ENCODE measurements at places on chromosomes 3 and 15.

GRCh38 chr15:81945014-81945615 lies 100.7 kb downstream of the MEX3B start:
- no peak for DNase-seq

DNA sequence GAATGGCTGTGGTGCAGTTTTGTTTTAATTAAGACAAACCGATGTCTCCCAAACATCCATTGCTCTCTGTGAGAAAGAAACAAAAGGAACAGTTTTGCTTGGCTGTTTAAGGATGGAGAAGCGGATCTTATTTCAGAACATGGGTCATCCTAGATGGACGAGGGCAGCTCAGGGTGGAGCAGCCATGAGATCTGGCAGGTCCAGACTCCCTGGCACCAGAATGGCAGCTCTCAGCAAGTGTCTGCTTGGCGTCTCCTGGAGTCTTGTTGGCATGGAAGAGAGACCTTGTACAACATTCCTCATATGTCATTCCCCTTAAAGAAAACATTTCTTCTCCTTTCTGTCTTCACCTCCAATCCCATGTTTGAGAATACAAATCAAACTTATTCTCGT lies 93.8 kb downstream of the ADAMTSL3 start:
- no peak for DNase-seq

GRCh38 chr3:182078316-182078715 lies 366.6 kb downstream of the SOX2 start:
- no peak for DNase-seq

DNA sequence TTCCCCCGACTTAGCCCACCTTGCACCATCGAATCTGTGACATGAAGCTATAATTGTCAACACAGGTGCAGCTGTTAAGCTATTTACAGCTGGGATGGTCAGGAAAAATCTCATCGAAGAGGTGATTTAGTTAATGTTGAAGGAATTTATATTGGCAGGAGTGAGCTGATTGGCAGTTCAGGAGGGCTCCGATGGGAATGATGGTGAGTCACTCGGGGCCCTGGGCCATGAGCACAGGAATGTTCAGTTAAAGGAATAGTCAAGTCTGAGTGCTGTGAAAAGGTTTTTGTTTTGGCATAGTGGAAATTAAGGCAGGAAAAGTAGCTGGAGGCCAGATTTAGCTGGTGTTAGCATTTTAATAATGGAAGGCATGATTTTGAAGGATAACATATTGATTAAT lies 95.7 kb downstream of the OXSM start:
- no peak for DNase-seq

DNA sequence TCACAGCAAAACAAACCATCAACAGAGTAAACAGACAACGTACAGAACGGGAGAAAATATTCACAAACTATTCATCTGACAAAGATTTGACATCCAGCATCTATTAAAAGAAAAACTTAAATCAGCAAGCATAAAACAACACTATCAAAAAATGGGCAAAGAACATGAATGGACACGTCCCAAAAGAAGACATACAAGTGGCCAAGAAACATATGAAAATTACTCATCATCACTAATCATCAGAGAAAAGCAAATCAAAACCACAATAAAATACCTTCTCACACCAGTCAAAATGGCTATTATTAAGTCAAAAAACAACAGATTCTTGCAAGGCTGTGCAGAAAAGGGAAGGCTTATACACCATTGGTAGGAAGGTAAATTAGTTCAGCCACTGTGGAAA lies 13.7 kb upstream of the SERPINI2 start:
- DNase-seq: no peak

GRCh38 chr3:179196098-179196497 lies 47.9 kb downstream of the PIK3CA start:
- no peak for DNase-seq

DNA sequence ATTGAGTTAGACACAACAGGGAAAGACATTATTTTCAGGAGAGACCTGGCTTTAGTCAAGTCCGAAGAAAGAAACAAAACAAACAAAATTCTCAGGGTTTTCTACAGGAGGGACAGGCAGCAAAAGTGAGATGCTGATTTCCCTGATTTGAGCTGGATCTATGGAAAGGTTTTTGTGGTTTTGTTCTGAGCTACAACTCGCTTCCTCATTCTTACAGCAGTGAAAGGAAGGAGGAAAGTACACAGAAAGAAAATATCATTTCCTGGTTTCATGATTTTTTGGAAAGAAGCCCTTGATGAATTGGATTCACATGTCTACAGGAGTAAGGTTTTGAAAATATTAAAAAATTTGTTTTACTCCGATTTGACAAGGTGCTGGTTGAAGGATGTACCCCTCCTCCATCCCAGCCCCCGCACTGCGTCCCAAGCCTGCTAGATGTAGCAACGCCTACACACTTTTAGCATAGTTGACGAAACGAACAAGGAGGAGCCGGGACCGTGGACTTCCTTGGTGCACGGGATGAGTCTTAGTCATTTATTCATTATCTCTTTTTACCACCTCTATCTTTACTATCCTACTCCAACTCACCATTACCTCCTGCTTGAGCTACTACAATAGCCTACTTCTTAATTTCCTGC lies 10.8 kb downstream of the PRICKLE2 start:
- DNase-seq: no peak

DNA sequence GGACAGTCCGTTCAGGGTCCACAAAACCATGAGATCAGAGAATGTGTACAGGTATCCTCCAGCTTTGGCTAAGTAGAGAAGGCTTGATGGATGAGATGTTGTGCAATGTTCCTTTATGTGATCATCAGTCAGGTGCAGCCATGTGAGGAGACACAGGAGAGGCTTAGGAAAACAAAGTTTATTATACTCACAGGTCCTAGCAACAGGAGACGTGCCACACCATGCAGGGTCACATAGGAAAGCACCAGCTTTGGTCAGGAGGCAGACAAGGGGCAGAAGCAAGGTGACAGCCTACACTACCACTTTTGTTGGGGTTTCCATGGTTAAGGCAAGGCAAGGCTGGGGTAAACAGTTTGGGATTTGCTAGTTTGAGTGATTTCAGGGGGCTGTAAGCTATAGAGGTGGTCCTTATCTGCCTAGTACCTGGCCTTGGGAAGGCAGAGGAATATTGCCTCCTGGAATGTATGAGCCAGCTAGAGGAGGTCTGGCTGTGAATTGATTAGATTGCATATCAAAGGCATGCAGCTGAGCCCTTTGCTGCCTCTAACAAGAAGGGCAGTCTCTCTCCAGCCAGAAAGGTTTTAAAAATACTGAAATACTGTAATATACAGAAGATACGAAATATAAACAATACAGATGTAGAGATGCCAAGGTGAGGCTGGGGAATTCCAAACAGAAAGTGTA lies 248.6 kb downstream of the RYR3 start:
- DNase-seq: no peak

DNA sequence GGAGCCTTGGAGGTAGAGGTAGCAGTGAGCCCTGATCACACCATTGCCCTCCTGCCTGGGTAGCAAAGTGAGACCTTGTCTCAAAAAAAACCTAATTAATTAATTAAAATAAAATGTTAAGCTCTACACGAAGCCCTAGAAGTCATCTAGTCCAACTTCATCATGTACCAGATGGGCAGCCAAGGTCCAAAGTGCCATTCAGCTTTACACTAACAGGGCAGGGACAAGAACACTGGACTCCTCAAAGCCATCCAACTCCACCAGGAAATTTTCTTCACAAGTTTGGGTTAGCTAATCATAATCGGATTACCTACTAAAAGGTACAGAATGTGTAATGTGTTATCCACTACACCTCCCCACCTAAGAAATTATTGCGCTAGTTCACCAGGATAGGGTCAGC lies 48.8 kb downstream of the WWTR1 start:
- no peak for DNase-seq

- DNase-seq: no peak
Observed at GRCh38 chr3:141940194-141940776, 63.8 kb downstream of the ATP1B3 start.

GRCh38 chr15:75436881-75437280 lies 14.6 kb downstream of the SIN3A start:
- no peak for DNase-seq

DNA sequence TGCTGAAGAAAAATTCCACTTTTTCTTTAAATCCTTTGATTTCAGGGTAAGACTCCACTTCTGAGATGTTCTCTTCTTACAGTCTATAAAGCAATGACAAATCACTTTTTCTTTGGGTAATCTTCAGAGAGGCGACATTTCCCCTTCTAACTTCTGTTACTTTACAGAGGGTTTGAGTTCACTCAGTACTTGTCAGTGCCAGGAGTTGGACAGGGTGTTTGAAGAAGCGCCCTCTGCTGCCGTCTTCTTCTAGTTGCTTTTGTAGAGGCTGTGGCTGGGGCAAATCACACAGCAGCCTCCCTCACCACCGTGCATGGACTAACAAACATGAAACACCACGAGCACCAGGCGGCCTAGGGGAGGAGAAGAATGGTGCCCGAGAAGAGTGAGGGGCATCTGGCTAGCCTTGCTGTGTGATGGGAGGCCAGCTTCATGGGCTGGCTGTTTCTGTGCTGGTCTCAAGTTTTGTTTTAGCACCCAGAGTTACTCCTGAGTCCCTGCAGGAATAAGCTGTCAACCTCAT lies at the start of gene CD80:
Gene CD80 (minus strand): TSS at position 174 of the 523 bp plus-strand sequence. CDS start 1,886 bp downstream, outside the sequence.
- peak; percentile 13 for DNase-seq

DNA sequence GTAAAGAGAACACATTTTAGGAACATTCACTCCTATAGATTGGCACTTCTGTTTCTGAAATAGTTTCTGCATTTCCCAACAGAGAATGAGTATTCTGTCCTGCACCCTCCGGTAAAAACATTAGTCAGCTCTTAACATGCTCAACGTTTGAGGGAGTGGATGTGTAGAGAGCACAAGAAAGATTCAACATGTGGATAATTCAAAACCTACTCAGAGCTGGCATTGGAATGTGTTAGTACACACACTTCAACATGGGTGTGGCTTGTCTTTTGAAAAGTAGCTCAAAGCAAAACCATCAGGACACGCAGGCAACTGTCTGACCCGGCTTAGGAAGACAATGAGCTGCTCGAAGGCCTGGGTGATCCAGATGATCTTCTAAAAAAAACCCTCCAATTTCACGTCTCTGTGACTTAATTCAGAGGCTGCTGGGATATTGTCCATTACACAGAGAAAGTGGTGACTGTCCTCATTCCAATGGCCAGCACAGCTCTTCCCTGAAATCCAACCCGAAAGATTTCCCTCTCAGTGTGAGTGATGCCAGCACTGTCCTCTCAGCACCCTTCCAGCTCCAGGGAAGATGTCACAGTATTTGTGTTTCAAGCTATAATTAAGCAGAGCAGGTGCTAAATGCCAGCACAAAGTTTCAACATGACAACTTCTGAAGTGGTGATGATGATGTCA lies 18.1 kb downstream of the FBN1 start:
- DNase-seq: no peak

DNA sequence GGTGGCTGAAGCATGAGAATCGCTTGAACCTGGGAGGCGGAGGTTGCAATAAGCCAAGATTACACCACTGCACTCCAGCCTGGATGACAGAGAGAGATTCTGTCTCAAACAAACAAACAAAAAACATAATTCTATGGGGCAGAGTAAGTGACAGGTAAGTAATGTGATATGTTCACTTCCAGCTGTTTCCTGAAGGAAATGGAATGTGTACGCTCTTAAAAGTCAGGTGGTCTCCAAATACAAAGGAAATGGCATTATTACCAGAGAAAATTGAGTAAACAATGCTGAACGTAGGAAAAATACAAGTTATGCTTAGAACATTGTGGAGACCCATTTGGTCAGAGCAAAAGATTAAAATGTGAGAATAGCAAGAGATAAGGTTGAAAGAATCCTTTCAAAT lies 278.5 kb downstream of the SCAPER start:
- DNase-seq: no peak

DNA sequence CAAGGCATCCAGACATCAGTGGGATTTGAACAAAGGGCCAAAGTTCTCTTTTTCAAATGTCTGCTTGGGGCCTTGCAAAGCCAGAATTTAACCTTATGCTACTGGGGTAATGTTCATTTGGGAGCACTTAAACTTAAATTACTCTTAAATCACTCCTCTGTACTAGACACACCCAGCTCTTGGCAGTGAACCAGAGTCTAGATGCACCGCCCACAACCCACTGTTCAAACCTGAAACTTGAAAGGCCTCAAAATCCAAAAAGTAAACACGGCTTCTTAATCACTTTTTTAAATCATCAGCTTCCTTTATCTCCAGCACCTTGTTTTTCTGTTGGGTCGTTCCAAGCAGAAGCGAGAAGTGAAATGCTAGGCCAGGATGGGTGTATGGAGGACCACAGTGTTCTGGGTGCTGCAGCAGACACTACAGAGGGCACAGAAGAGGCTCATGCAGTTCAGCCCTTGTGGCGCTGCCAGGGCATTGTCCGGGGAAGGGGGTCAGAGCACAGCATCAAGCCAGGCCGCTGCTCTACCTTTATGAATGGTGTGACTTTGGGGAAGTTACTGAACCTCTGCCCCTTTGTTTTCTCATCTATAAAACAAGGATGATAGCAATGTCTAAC lies 28.8 kb downstream of the MECOM start:
- no peak for DNase-seq

DNA sequence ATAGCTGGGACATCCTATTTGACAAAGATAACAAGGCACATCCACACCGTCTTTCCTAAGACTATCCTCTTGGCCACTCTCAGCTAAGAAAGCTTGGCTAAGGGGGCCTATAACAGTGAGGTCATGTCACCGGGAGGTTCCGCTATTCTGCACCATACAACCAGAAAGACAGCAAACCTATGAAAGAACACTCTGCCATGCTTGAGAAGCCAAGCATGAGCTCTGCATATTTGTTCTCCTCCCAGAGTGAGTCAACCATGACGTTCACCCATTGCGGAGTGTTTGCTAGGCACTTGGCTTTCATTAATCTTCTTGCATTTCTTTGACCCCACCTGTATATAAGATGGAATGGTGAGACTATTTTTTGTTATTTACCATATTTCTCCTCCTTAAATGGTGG lies 141.2 kb downstream of the GMNC start:
- DNase-seq: no peak

- DNase-seq: no peak
Observed at GRCh38 chr3:134620476-134621115, 30.2 kb downstream of the KY start.

- no peak for DNase-seq
Observed at GRCh38 chr15:70065006-70065722, 32.6 kb downstream of the TLE3 start.

DNA sequence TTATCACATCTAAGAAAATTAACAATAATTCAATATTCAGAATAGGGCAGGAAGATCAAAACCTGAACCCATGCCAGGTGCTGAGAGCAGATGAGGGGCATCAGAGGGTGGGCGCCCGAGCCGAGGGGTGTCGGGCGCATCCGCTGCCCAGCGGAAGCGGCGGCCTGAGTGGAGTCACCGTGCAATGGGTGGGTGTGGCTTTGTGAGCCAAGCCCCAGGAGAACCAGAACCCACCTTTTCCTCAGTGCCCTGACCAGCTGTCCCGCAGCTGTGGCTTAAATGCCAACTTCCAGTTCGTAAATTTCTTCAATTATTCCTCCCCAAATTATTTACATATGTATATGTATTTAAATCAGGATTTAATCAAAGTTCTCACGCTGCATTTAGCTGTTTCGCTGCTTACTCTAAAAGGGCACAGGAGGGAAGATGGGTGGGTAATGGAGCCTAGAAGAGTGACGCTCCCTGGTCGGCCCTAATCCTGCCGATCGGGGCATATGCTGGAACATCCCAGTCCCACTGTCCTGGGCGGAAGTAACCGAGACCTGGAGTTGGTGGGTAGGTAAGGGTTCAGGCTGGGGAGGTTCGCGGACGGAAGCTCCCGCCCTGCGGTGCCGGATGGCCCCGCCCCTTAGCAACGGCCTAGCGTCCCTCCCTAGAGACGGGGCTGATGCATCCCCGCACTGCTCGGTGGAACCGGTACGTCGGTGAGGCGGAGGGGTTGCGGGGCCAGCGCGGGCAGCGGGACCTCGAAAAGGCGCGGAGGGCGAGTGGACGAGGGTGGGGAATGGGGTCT lies 1.3 kb downstream of the DNAH1 start:
- peak; percentile 48 for DNase-seq
